ENCODE measurements at places on chromosomes 2 and 18. TPM values are rescaled to one million over a fixed set of nuclear protein-coding genes. Genes with fewer than 3 reads are reported as not detected.

DSG2 gene
- total RNA-seq = 168 TPM

MAPK4 gene
- not detected for total RNA-seq

FBXO41 gene
- total RNA-seq = 10.9 TPM

TSN gene
- 60.3 TPM for total RNA-seq

GRCh38 chr2:170314744-170315447, 136.9 kb downstream of the MYO3B start:
- DNase-seq = peak; percentile 18
- no peaks in the 10 kb centered on the region for H3K27me3 ChIP-seq
- H3K4me1 ChIP-seq = peaks cover 6% of the 10 kb centered on the region
- H3K27ac ChIP-seq = no peak overlapping the region
- H3K4me3 ChIP-seq = no peak overlapping the region

GRCh38 chr2:30641765-30642345, 165.4 kb downstream of the CAPN13 start:
- no peak for DNase-seq
- no peak overlapping the region for H3K27ac ChIP-seq
- no peaks in the 10 kb centered on the region for H3K36me3 ChIP-seq

GRCh38 chr18:48521723-48522122, 17.1 kb upstream of the CTIF start:
- no peak overlapping the region for H3K27ac ChIP-seq
- DNase-seq = no peak
- no peak overlapping the region for H3K4me3 ChIP-seq
- no peaks in the 10 kb centered on the region for H3K36me3 ChIP-seq
- no peaks in the 10 kb centered on the region for H3K4me1 ChIP-seq

DNA sequence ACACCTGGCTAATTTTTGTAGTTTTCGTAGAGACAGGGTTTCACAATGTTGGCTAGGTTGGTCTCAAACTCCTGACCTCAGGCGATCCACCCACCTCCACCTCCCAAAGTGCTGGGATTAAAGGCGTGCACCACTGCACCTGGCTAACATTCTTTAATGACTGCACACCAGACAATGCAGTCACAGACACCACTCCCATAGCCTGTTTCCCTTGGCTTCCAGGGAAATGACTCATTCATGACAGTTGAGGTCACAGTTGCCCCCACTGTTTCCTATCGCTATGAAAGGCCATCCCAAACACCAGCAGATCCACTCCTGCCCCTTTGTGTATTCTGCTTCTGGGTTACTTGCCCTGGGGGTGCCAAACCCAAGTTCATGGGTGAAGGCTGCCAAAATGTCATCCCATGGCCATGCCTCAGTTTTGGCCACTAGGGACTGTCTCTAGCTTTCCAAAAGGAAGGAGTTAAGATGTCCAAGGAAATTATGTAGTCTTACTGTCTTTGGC, 8.7 kb downstream of the CHMP1B start:
- DNase-seq = peak; percentile 85
- H3K4me1 ChIP-seq = peaks cover 41% of the 10 kb centered on the region
- H3K27ac ChIP-seq = peak overlapping the region; percentile 98
- H3K36me3 ChIP-seq = no peaks in the 10 kb centered on the region
- no peak overlapping the region for H3K4me3 ChIP-seq

GRCh38 chr2:45611020-45611859, at the start of gene SRBD1:
Gene SRBD1, minus strand, starts transcription at chr2:45611267. Its CDS starts 5,826 bp downstream, at chr2:45605441.
- peak within 1 kb of the TSS; percentile 83 for H3K27ac ChIP-seq
- DNase-seq = peak; percentile 87
- H3K4me3 ChIP-seq = peak within 1 kb of the TSS; percentile 85
- no peaks in the 10 kb centered on the region for H3K27me3 ChIP-seq
- no peaks in the 10 kb centered on the region for H3K36me3 ChIP-seq

DNA sequence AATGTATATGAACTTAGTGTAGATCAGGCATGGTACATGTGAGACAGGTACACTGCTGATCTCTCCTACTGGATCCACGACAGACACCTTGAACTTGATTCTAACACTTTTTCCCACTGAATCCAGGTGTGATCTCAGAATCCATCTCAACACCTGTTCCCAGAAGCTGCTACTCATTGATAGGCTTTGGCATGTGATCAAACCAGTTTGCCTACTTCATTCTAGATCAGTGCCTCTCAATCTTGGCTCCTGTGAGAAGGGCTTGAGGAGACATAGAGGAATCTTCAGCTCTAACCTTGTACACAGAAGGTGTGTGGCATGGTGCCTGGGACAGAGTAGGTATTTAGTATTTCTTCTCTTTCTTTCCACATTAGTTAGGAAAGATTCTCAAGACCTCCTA, 212.3 kb upstream of the ATP5MC3 start:
- H3K4me1 ChIP-seq = no peaks in the 10 kb centered on the region
- no peaks in the 10 kb centered on the region for H3K27me3 ChIP-seq
- H3K36me3 ChIP-seq = no peaks in the 10 kb centered on the region
- DNase-seq = no peak
- H3K27ac ChIP-seq = no peak overlapping the region
- H3K4me3 ChIP-seq = no peak overlapping the region

GRCh38 chr18:74213429-74213828, 65.1 kb downstream of the TIMM21 start:
- H3K36me3 ChIP-seq = no peaks in the 10 kb centered on the region
- H3K27ac ChIP-seq = no peak overlapping the region
- H3K4me1 ChIP-seq = no peaks in the 10 kb centered on the region
- H3K27me3 ChIP-seq = no peaks in the 10 kb centered on the region

DNA sequence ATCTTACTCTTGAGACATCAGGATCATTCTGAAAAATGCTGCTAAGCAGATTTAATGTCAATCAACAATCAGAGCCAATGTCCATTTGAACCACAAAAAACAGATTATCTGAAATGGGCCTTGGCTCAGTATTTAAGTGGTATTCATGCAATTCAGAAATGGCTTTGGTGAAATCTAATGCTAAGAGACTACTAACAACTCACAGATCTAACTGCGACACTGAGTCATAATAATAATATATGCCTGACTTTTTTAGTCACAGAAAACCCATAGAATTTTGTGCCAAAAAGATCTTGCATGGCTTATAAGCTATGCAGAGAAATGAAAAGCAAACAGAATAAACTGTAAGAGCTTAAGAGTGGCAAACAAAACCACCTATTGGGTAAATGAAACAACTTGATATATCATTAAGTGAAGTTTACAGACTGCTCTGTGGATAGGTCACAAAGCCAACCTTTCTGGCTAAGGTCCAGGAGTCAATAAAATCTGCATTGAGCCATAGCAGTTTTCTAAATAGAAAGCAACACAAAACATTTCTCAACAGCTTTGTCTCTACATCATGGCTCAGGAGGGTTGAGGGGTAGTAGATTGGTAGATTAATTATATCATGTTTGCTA, 234.3 kb downstream of the LRATD1 start:
- H3K4me1 ChIP-seq = no peaks in the 10 kb centered on the region
- DNase-seq = no peak
- no peak overlapping the region for H3K27ac ChIP-seq
- H3K36me3 ChIP-seq = no peaks in the 10 kb centered on the region

DNA sequence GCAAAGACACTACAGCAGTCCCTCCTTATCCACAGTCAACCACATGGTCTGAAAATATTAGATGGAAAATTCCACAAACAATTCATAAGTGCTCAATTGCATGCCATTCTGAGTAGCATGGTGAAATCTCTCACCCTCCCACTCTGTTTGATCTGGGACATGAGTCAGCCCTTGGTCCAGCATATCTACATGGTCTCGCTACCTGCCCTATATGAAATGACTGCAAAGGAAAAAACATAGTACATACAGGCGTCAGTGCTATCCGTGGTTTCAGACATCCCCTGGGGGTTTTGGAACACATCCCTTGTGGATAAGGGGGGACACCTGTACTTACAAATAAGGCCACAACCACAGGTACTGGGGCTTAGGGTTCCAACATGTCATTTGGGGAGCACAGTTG, 73.7 kb downstream of the CABLES1 start:
- no peak overlapping the region for H3K27ac ChIP-seq
- no peak overlapping the region for H3K4me3 ChIP-seq
- H3K27me3 ChIP-seq = no peaks in the 10 kb centered on the region
- peaks cover 8% of the 10 kb centered on the region for H3K4me1 ChIP-seq
- H3K36me3 ChIP-seq = no peaks in the 10 kb centered on the region
- DNase-seq = peak; percentile 41

GRCh38 chr18:3689986-3690763, 240.2 kb downstream of the TGIF1 start:
- DNase-seq = no peak
- H3K4me1 ChIP-seq = peaks cover 17% of the 10 kb centered on the region
- H3K27me3 ChIP-seq = no peaks in the 10 kb centered on the region
- no peak overlapping the region for H3K4me3 ChIP-seq

DNA sequence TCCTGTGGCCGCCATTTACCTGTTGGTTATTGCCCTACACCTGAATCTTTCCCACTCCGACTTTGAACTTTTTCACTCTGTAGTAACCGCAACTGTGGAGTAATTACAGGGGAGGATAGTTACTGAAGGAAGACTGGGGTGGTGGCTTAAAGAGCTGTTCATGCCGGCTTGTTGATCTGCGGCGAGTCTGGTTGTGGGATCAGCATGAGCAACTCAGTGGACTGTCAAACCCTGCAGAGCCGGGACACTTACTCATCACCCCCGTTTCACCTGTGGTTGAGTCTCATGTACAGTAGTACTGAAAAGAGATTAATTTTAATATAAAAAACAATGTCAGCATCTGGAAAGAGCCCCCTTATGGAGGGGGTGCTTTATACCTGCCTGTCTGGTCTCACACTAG, 2.1 kb downstream of the ASB1 start:
- peak; percentile 51 for DNase-seq
- H3K4me3 ChIP-seq = peak overlapping the region; percentile 36
- no peaks in the 10 kb centered on the region for H3K27me3 ChIP-seq
- peak overlapping the region; percentile 96 for H3K27ac ChIP-seq

DNA sequence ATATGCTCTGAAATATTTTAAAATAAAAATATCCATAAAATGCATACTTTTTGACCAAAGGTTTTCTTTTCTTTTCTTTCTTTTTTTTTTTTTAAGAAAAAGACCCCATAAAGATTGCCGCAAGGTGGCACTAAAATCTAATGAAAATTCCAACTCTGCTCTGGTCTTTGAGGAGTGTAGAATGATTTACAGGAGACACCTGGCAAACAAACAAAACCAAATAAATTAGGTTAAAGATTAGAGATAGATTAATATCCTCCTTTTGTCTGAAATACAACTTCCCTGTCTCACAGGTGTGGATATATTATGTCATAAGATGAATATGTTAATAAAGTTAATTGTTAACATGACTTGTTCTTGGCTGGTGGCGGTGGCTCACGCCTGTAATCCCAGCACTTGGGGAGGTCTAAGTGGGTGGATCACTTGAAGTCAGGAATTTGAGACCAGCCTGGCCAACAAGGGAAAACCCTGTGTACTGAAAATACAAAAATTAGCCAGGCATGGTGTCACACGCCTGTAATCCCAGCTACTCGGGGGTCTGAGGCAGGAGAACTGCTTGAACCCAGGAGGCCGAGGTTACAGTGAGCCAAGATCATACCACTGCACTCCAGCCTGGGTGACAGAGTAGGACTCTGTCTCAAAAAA, 3.5 kb upstream of the RHOB start:
- no peak overlapping the region for H3K4me3 ChIP-seq
- H3K27ac ChIP-seq = no peak overlapping the region
- H3K27me3 ChIP-seq = no peaks in the 10 kb centered on the region
- DNase-seq = no peak

DNA sequence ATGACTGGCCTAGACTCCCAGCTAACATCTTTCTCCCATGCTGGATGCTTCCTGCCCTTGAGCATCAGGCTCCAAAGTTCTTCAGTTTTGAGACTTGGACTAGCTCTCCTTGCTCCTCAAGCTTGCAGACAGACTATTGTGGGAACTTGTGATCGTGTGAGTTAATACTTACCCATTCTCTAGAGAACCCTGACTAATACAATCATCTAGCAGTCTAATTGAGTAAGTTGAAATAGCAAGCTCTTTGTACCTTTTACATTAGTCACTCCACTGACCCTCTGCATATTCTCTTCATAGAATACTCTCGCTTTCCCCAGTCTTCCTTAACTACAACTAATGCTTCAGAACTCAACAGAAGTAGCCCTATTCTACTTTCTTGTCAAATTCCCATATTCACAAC, 434.6 kb upstream of the NXPH2 start:
- H3K36me3 ChIP-seq = no peaks in the 10 kb centered on the region
- no peaks in the 10 kb centered on the region for H3K4me1 ChIP-seq
- H3K27me3 ChIP-seq = no peaks in the 10 kb centered on the region
- H3K27ac ChIP-seq = no peak overlapping the region

- DNase-seq = no peak
- no peaks in the 10 kb centered on the region for H3K27me3 ChIP-seq
- H3K36me3 ChIP-seq = no peaks in the 10 kb centered on the region
- H3K4me1 ChIP-seq = no peaks in the 10 kb centered on the region
- no peak overlapping the region for H3K4me3 ChIP-seq
Measured at GRCh38 chr2:154706660-154707059, 8.2 kb downstream of the KCNJ3 start.

DNA sequence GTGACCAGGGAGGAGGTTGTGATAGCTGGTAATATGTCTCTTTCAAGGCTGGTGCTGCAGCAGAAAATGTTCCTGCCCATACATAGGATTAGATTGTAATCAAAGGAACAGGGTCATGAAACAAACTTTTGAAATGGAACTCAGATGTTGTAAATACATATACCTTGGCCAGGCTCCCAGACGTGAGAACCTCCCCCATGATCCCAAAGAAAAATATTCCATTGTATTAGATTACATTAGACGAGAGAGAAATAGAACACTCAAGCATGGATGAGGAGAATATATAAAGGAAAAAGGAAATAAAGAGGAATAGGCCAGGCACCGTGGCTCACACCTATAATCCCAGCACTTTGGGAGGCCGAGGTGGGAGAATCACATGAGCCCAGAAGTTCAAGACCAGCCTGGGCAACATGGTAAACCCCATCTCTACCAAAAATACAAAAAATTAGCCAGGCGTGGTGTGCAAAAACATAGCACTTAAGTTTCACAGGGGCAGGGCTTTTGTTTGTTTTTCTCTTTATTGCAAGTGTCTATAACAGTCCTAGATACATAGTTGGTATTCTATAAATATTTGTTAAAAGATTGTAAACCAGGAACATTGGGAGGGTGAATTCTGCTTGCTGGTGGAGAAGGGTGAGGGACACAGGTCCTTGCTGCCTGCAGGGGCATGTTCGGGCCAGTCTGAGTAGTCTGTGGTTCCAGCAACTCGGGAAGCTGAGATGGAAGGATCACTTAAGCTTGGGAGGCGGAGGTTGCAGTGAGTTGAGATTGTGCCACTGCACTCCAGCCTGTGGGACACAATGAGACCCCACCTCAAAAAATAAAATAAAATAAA, 52.8 kb downstream of the RPL37A start:
- H3K27me3 ChIP-seq = no peaks in the 10 kb centered on the region
- H3K4me3 ChIP-seq = no peak overlapping the region
- H3K36me3 ChIP-seq = no peaks in the 10 kb centered on the region

- peaks cover 15% of the 10 kb centered on the region for H3K27me3 ChIP-seq
- no peaks in the 10 kb centered on the region for H3K36me3 ChIP-seq
- H3K4me3 ChIP-seq = no peak overlapping the region
- DNase-seq = peak; percentile 19
Measured at GRCh38 chr2:143162123-143162837, 33.1 kb downstream of the ARHGAP15 start.
